ENCODE measurements at places on chromosomes 3 and 15.

DNA sequence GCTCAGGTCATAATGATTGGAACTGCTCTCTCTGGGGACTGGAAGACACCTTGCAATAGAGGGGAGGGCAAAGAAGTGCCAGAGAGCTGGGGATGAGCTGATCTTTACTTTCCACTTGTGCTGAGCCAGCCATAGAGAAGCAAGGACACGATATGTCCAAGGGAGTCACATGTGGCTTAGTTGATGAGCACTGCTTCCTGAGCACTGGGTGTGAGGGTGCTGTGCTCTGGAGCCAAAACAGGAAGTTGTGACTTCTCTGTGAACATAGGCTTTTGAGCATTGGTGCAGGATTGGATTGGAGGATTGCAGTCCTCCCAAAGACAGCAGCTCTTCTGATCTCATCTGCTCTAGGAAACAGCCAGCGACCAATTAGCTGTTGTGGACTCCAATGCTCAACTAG is 6.7 kb downstream of the PARP14 start:
- no peak for DNase-seq

GRCh38 chr3:122620399-122620798 is 42.9 kb downstream of the PARP15 start:
- no peak for DNase-seq

DNA sequence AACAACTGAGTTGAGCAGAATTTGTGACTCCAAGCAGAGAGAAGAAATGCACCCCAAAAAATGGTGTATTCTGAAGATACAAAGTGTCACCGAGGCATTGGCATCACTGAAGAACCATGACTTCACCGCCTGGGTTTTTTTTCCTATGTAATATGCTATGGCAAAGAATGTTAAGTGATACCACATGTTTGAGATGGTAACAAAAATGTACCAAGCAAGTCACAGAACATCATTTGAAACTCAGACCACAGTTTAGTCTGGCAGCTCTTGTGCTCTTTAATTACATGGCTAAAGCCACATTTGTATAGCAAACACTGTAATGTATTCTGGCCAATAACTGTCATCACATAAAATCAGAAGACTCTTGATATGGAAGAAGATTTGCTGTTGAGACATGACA is 323.5 kb downstream of the ULK4 start:
- peak; percentile 18 for DNase-seq

- DNase-seq: no peak
Observed at GRCh38 chr3:131009698-131010097, 16.9 kb downstream of the ASTE1 start.

GRCh38 chr3:129358772-129359371 is 69.6 kb downstream of the EFCAB12 start:
- peak; percentile 56 for DNase-seq

GRCh38 chr3:146071632-146072031 is 89.4 kb downstream of the PLOD2 start:
- DNase-seq: no peak

GRCh38 chr3:106482451-106482850 is 613.6 kb upstream of the CBLB start:
- DNase-seq: peak; percentile 52

- DNase-seq: no peak
Observed at GRCh38 chr3:37170513-37170912, 3.9 kb downstream of the LRRFIP2 start.

DNA sequence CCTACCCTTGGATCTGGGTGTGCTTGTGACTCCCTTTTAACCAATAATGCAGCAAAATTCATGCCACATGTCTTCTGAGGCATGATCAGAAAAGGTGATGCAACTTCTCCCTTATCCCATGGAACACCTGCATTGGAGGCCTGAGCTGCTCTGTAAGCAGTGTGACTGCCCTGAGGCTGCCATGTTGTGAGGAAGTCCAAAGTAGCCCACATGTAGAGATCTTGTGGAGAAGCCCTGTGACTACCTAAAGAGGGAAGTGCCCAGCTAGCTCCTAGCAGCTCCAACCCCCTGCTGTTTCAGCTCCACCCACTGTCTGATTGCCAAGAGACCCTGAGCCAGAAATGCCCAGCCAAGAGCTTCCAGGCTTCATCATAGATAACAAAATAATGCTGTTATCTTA is 6.4 kb upstream of the NR1D2 start:
- no peak for DNase-seq

DNA sequence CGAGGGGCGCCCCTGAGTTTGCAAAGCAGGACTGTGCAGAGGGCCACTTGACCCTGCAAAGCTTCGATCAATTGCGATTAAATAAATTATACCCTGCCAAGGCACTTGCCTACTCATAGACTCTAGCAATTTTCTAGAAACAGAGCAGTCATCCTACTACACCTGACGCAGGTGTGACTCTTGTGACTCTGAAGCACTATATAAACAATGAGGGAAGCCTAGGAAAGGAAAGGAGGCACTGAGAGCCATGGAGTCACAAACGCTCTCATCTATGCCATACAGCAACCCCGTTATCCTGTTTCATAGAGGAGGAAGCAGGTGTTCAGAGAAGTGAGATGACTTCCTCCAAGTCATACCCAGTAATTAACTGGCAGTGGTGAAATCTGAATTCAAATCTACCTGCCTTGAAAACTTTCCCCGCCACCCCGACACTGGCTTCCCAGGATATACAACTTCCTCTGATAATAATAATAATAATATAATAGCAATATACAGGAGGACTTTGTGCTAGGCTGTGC is 14.4 kb downstream of the ARHGEF3 start:
- DNase-seq: no peak

- DNase-seq: no peak
Observed at GRCh38 chr15:61483599-61483998, 254.5 kb upstream of the RORA start.

DNA sequence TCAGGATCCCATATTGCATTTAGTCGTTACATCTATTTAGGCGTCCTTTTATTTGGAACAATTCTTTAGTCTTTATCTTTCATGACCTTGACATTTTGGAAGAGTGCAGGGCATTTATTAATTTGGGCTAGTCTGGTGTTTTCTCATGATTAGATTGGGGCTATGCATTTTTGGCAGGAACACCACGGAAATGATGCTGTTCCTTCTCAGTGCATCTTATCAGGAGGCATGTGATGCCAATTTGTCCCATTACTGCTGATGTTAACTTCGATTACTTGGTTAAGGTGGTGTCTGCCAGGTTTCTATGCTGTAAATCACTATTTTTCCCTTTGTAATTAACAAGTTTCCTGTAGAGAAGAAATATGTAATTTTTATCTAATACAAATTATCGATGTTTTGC is 18.1 kb upstream of the VWA5B2 start:
- no peak for DNase-seq

- DNase-seq: peak; percentile 47
Observed at GRCh38 chr15:40445421-40445922, 4.7 kb downstream of the BAHD1 start.

DNA sequence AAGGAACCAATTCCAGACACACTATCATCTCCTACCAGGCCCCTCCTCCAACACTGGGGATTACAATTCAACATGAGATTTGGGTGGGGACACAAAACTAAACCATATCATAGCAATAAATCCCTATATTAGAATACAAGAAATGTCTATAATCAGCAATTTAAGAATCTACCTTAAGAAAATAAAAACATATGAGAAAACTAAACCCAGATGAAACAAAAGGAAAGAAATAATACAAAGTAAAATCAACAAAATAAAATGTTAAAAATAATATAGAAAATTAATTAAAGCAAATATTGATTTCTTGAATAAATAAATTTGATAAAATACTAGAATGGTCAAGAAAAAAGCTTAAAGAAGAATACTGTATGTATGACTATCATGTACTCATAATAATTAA is 6.1 kb upstream of the OSTN start:
- no peak for DNase-seq

- DNase-seq: no peak
Observed at GRCh38 chr15:80154336-80154735, 1.5 kb downstream of the FAH start.

GRCh38 chr3:20528180-20528770 is 342.3 kb upstream of the SGO1 start:
- DNase-seq: no peak

DNA sequence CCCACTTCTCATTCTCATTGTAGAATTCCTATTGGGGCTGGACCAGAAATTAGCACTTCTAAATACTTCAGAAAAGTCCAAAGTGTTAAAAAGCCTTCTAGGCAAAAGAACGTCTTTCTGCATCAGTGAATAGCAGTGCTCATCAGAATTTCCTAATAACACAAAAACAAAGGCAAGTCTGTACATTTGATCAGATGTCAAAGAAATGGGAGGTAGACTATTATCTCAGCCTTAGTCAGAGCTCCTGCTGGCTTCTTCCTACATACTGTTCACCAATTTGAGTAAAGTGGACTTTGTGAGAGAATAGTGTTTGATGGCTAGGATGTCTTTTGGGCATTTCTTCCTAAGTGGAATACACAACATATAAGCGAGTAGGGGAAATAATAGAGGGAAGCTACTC is 48.7 kb downstream of the FOXB1 start:
- DNase-seq: no peak

GRCh38 chr3:79543218-79543982 is 224.4 kb downstream of the ROBO1 start:
- no peak for DNase-seq

- DNase-seq: no peak
Observed at GRCh38 chr3:170056710-170057454, 19.1 kb downstream of the GPR160 start.

DNA sequence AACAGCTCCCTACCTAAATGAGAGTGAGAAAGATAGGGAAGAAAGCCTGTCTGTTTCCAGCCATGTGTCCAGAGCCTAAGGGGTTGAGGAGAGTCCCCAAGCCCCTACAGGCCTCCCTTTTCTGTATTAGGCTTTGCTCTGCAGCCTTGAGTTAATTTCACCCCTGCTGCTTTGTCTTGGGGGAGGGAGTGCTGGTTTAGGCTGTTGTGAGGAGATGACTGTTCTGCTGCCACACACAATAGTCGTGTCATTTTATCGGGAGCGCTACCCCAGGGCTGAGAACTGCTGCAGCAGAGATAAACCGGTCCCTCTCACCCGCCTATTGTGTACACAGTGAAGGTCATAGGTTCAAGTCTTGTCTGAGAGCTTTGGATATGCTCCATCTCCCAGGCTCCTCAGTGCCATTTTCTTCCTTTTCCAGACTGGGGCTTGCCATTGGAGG is 1.4 kb downstream of the ZNF609 start:
- DNase-seq: peak; percentile 25

GRCh38 chr3:141279077-141279967 is 47.7 kb downstream of the PXYLP1 start:
- DNase-seq: peak; percentile 38

GRCh38 chr3:194967151-194968117 is 281.8 kb downstream of the FAM43A start:
- peak; percentile 14 for DNase-seq
